ENCODE measurements at places on chromosomes 16 and 17.

DNA sequence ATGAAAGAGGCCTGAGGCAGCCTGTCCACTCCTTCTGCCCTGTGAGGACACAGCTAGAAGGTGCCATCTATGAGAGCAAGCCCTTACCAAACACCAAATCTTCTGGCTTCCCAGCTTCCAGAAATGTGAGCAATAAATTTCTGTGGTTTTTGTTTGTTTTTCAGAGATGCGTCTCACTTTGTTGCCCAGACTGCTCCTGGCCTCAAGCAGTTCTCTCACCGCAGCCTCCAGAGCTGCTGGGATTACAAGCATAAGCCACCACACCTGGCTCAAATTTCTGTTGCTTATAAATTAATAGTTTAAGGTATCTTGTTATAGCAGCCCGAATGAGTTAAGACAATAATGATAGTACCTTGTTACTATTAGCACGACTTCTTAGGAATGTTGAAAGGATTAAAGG, 12.5 kb upstream of the SLC16A11 start:
- no peak for DNase-seq

DNA sequence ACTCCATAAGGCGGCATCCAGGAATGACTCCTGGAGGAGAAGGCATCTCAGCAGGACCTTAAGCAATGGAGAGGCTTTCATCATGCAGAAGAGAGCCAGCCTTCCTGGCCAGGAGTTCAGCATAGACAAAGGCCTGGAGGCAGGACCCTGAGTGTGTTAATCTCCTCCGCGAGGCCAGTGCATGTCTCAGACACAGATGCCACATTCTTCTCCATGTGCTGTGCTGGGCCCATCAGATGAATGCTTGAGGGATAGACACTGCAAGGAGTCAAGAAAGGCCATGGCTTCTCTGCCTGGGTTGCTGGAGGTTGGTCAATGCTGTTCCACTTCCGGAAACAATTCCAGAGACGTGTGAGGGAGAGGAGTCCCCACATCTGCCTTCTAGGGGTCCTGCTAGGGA, 147.5 kb downstream of the IRX5 start:
- no peak for DNase-seq

- no peak for DNase-seq
Observed at GRCh38 chr17:74798239-74798707, 22.1 kb upstream of the NAT9 start.

GRCh38 chr17:74123350-74123749, 80.1 kb upstream of the RPL38 start:
- DNase-seq: no peak

DNA sequence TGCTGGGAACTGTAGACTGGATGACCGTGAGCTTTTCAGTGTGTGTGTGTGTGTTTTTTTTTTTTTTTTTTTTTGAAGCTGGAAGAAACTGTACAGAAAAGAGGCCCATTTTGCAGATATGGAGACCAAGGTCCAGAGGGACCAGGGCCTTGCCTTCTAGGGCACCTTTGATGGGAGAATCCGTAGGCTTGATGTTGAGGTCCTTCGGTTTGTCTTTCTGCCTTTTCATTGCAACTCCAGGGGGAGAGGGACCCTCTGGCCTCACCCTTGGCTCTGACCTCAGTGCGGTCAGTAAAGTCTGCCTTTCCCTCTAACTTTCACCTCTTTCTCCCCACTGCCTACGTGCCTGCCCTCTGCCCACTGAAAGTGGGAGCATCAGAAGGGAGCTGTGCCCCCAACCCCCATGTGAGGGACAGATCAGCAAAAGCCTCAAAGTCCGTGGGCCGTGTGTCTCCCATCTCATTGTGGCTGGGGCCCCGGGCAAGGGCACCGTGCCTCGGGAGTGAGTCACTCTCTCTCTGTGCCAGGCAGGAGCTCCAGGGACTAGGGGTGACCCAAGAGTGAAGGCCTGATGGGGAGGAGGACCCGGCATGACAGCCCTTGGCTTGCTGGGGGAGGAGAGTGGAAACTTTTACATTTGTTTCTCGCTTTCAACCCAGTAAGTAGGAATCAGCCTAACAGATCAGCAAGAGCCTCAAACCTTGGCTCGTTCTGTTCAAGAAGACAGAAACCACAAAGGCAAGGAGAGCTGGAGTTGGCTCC, 123.6 kb downstream of the CMIP start:
- DNase-seq: no peak

DNA sequence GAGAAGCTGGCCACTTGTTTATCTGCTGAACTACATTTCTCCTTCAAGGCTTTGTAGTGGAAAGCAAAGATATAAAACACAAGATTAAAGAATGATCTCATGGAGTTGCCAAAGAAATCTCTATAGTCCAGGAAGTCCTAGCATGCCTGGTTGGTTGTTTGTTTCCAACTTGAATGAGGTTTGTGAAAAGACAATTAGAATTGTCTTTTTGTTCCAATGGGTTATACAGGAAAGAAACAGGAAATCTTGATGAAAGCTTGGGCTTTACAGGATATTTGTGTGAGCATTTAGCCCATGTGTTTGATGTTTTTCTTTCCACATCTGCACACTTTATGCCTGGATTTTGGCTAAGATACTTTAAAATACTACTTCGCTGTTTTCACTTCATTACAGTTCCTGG, 273.4 kb downstream of the CEP112 start:
- DNase-seq: no peak

GRCh38 chr16:57377080-57377841, 5.0 kb downstream of the CX3CL1 start:
- DNase-seq: no peak

DNA sequence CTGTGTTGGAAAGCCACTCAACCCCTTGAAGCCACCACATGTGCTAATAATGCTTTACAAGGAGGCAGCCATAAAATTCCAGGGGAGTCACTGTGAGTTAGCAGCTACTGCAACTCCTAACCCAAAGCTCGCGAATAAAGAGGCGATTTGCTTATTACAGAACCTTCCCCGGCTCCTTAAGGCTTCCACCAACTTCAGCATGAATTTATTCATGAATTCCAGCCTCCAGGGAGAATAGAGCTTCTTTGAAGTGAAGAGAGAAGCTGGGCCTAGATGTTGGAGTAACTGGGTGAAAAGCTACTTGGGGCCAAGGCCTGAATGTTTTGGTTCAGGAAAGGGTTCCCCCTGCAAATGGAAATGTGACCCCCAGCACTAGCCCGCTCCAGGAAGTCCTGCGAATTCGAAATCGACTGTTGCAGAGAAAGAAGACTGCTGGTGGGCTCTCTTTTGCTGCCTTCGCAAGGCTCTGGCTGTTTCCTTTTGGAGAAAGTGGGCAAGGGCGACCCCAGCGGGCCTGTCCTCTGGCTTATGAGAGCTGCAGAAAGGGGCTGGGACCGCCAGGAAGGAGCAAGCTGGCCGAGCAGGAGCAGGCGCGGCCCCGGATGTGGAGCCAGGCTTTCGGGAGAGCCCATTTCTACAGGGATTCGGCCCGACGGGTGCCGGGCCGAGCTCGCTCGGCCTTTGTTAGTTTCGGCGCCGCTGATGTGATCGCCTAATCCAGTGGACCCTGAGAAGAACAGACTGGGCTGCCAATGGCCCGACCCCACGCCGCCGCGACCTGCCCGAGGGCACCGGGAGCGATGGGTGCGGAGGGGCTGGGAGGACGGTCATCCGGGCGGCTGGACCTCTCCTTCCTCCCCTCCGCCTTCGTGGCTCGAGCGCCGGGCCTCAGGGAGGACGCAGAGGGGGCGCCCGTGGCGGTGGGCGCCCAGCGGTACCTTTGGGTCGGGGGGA, 7.6 kb downstream of the CBX8 start:
- DNase-seq: no peak

DNA sequence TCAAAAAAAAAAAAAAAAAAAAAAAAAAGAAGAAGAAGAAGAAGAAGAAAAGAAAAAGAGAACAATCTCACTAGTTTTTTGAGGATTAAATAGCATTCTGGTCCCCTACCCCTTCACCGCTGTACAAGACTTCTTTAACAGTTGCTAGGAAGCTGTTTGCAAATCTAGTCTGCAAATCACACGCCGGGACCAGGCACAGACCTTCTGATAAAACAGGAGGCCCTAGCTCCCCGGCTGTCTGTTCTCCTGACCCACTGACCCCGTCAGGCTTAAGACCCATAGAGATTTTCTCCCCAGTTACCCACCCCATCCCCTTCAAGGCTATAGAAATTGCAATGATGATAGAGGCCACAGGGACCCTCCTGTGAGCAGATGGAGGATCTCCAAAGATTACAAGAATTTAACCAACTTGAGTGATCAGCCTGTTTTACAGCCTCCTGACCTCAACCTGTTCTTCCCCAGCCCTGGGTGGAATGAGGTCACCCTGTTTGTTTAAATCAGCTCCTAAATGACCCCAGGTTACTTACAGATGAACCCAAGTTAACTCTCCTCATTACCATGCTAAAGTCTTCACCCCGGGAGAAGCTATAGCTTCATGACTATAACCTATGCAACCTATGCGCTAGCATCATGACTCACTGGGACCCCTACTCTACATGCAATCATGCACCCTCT, 11.8 kb upstream of the SULT1A1 start:
- no peak for DNase-seq

DNA sequence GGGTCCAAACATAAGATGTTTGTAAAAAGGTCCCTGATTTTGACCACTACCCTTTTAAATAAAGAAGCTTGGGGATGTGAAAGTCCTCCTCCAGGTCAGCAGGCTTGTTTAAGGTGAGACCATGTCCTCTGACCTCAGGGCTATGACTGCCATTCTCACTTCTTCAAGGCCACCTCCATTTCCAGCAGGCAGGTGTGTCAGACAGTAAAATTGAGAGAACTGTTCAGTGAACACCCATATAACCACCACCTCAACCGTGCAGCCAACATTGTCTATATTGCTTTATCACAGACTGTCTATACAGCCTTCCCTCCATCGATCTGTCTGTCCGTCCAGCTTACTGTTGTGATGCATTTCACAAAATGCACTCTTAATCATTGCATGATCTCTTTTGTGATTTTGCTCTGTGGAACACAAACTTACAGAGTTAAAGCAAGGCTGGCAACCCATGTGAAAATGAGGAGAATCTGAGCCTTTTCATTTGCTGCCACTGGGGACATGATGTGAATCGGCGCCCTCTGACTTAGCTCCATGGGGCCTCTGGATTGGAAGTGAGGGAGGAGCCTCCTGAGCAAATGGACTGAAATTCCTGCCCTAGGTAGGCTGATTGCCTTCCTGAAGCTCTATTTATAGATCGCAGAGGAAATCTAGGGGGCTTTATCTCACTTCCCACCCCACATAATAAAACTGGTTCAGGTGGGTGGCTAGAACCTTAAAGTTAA, 53.8 kb downstream of the ZNRF1 start:
- no peak for DNase-seq

DNA sequence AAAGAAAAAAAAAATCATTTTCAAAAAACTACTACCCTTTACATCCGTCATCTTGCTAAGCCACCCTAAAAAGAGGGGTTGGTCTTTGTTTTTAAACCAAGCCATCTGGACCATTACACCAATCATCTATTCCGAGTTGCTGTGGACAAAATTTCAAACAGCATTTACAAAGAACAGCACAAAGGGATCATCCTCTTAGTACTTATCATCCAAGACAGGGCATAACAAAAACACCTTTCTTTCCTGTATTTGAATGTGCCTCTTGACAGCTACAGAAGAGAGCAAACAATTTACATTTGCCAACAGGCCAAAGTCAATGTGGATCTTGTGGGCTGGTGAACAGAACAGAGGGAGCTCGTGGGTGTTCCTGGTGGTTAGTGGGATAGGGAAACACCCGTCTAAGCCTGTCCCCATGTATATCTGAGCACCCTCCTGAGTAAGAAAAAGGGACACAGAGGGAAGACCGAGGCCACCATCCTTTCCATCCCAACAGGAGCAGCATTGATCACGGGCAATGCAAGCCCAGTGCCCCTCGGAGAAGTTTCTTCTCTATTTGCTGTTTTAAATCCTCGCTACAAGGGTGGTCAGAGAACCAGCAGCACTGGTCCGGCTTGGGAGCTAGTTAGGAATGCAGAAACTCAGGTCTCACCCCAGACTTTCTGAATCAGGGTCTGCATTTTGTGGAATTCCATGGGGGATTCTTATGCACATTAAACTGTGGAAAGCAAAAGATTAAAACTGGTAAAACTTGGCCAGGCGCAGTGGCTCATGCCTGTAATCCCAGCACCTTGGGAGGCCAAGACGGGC, 1.9 kb downstream of the SLC39A11 start:
- no peak for DNase-seq

GRCh38 chr17:80257716-80258213, 2.9 kb upstream of the RNF213 start:
- no peak for DNase-seq

DNA sequence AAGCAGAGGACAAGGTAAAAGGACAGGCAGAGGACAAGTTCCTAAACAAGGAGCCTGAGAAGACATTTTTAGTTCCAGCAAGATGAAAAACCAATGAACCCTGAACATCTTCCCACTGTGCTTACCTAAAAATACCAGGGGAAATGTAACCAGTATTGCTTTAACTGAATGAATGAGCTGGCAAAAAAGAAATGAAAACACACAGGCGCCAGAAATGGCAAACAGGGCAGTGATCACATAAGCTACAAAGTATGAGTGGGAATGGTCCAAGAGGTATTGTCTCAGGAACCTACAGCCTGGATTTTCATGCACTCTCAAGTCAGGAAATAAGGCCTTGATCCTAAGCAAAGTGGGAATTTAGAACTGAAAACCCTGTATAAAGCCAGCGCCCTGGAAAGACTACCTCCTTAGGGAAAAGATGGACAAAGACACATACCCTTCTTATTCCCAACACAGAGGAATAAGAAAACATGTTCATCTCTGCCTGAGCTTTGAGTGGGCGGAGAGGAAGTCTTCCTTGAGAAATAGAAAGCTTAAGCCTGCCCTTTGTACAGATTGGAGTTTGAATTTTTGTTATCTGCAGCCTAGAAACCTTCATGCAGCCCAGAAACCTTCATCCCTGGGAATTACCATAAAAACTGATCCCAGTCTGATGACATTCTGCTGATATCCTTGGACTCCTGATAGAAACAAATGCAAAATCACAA, 2.1 kb downstream of the CMTM2 start:
- DNase-seq: no peak

GRCh38 chr16:48101069-48101674, 54.6 kb downstream of the ABCC12 start:
- DNase-seq: no peak

GRCh38 chr17:39699818-39700147, at the start of gene ERBB2:
Gene ERBB2, plus strand, starts transcription at chr17:39700064. Its CDS starts 175 bp downstream, at chr17:39700239.
- no peak for DNase-seq

DNA sequence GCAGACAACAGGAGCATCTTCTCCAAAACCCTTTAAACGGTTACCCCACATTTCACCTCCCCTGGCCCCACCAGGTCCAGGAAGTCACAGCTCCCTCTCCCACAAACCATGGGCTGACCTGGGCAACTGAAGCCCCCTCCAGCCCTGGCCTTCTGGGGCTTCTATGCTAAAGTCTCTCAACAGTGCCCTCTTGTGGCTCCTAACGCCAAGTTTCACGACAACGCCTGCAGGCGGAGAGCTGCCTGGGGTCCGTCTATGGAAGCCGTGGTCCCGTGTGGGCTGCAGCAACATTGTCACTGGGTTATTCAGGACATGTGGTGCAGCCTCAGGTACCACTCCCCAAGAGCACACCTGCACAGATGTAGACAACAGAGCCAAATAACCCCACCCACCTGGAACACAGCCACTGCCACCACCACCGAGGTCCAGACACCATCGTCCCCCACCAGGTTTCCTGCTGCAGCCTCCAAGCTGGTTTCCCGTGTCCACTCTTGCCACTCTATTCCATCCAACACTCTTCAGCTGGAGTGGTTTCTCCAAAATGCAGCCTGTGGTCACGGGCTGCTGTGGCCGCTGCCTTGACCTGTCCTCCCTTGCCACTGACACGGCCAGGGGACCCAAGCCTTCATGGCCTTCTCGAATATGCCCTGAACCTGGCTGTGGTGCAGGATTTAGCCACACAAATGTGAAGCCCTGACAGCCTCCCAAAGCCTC, 19.1 kb downstream of the C16orf95 start:
- DNase-seq: peak; percentile 32

GRCh38 chr16:85535352-85536072, 77.6 kb upstream of the GSE1 start:
- no peak for DNase-seq

- DNase-seq: no peak
Observed at GRCh38 chr17:71963351-71963750, 157.5 kb upstream of the SOX9 start.

All from CD4-positive, alpha-beta T cell treated with Interleukin-15 for 4 hours (primary cell).